Endothelial cell of umbilical vein (primary cell): ENCODE measurements at places on chromosomes 3 and 15. TPM values are rescaled to one million over a fixed set of nuclear protein-coding genes. Genes with fewer than 3 reads are reported as not detected.

Gene TTLL13
- 0.04 and 0.05 TPM in 2 replicates for polyA plus RNA-seq

Gene FSTL1
- polyA plus RNA-seq, result 235 and 237 TPM in 2 replicates

Gene HERC2
- polyA plus RNA-seq, result 46.1 and 48.2 TPM in 2 replicates

Gene CCR3
- polyA plus RNA-seq, result not detected in 2 replicates

Gene ARNT2
- polyA plus RNA-seq, result 0.03 and 0.10 TPM in 2 replicates

Gene GREM1
- not detected in 2 replicates for polyA plus RNA-seq

Gene C3orf85
- polyA plus RNA-seq, result not detected in 2 replicates

Gene DMXL2
- polyA plus RNA-seq, result 5.3 and 6.3 TPM in 2 replicates

Gene SLITRK3
- polyA plus RNA-seq, result not detected in 2 replicates

Gene LDHAL6B
- polyA plus RNA-seq, result not detected in 2 replicates

Gene NGLY1
- 3.5 and 5.3 TPM in 2 replicates for polyA plus RNA-seq

Gene VIPR1
- 4.7 and 5.2 TPM in 2 replicates for polyA plus RNA-seq

Gene FAN1
- 3.5 and 4.3 TPM in 2 replicates for polyA plus RNA-seq

Gene GPR15
- polyA plus RNA-seq, result not detected in 2 replicates

Gene MOBP
- polyA plus RNA-seq, result 1.6 and 2.3 TPM in 2 replicates

Gene ATP13A3
- polyA plus RNA-seq, result 10.4 and 12.0 TPM in 2 replicates

Gene SYNPR
- polyA plus RNA-seq, result not detected in 2 replicates

Gene SLC27A2
- polyA plus RNA-seq, result not detected in 2 replicates

Gene DLG1
- 13.5 and 26.5 TPM in 2 replicates for polyA plus RNA-seq

Gene LMCD1
- 7.6 and 11.4 TPM in 2 replicates for polyA plus RNA-seq

Gene CAMP
- not detected in 2 replicates for polyA plus RNA-seq

Gene DIPK2A
- polyA plus RNA-seq, result 18.9 and 50.7 TPM in 2 replicates

Gene CLDN16
- polyA plus RNA-seq, result 0.01 TPM in 1 of 2 replicates, not detected in the other

Gene GPR176
- 68.7 and 85.3 TPM in 2 replicates for polyA plus RNA-seq

Gene MAPKAPK3
- polyA plus RNA-seq, result 30.5 and 33.2 TPM in 2 replicates

Gene GOLGA8J
- not detected in 2 replicates for polyA plus RNA-seq

Gene LRRC3B
- polyA plus RNA-seq, result not detected in 2 replicates

Gene SLC15A2
- polyA plus RNA-seq, result 0.14 and 0.39 TPM in 2 replicates

Gene GPR62
- 0.04 TPM in 1 of 2 replicates, not detected in the other for polyA plus RNA-seq

Gene SAMD7
- not detected in 2 replicates for polyA plus RNA-seq

Gene C15orf39
- 13.9 and 14.8 TPM in 2 replicates for polyA plus RNA-seq

Gene SLCO3A1
- 0.92 and 1.2 TPM in 2 replicates for polyA plus RNA-seq

Gene FMN1
- 0.01 and 0.02 TPM in 2 replicates for polyA plus RNA-seq

Gene ECE2
- not detected in 2 replicates for polyA plus RNA-seq

Gene MLF1
- polyA plus RNA-seq, result 2.2 and 3.0 TPM in 2 replicates

Gene P2RY13
- polyA plus RNA-seq, result not detected in 2 replicates

Gene EFHB
- not detected in 2 replicates for polyA plus RNA-seq

Gene SERPINI2
- not detected in 2 replicates for polyA plus RNA-seq

Gene CYP1A2
- not detected in 2 replicates for polyA plus RNA-seq

Gene SLC12A8
- 0.62 and 0.90 TPM in 2 replicates for polyA plus RNA-seq

Gene CLEC3B
- 1.8 and 3.2 TPM in 2 replicates for polyA plus RNA-seq

Gene SLC4A7
- polyA plus RNA-seq, result 7.0 and 7.8 TPM in 2 replicates

Gene PLCL2
- polyA plus RNA-seq, result 1.5 and 2.3 TPM in 2 replicates

Gene CGNL1
- 5.9 and 6.9 TPM in 2 replicates for polyA plus RNA-seq

Gene OXTR
- polyA plus RNA-seq, result 0.08 and 0.12 TPM in 2 replicates

Gene IMPDH2
- 134 and 167 TPM in 2 replicates for polyA plus RNA-seq

Gene GAP43
- 0.06 TPM in 1 of 2 replicates, not detected in the other for polyA plus RNA-seq
